ENCODE measurements at places on chromosomes 7 and 10.

GRCh38 chr10:26682931-26683330 is 14.6 kb upstream of the PDSS1 start:
- DNase-seq, result no peak

GRCh38 chr7:122412883-122413282 is 108.3 kb upstream of the FEZF1 start:
- DNase-seq, result no peak

DNA sequence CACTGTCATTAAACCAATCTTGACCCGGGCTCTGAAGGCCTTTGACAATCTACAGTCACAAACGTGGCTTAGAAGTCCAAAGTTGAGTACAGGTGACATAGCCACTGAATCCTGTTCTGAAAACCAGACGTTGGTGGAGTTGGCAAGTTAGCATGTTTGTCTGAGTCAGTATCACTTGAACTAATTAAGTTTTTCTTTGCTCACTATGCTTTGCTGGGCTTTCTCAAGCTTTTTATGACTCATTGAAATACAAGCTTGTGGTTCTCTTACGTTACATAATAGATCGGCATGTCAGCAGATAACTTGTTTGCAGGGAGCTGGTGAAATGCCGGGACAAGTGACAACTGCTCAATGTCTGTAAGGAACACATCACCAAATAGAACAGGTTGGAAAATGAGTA is 53.8 kb downstream of the ARL5B start:
- DNase-seq, result no peak

- no peak for DNase-seq
Observed at GRCh38 chr10:101938305-101939007, 94.9 kb upstream of the KCNIP2 start.

- DNase-seq, result peak; percentile 1
Observed at GRCh38 chr7:28588602-28589001, 176.3 kb downstream of the CREB5 start.

DNA sequence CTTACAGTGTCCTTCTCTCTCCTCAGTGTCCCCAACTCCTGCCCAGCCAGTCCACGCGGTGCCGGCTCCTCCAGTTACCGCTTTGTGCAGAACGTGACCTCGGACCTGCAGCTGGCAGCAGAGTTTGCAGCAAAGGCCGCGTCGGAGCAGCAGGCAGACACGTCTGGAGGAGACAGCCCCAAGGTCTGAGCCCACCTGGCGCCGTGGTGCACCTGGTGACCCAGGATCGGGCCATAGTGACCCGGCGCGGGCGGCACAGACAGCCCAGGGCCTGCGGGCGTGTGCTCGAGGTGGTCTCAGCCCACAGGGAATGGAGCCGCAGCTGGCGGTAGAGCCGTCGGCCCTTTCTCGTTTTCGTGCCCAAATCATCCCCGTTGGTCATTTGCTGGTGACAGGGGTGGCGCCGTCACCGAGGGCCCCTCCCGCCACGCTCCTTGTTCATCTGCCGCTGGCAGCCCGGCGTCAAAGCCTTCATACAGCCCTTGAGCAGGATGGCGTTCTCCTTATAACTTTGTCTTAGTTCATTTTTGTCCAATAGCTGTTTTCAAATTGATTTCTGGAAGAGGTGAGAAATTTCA is 20.9 kb upstream of the AP5Z1 start:
- no peak for DNase-seq

- DNase-seq, result no peak
Observed at GRCh38 chr7:40836218-40836617, 701.4 kb downstream of the SUGCT start.

GRCh38 chr7:70353946-70354335 is 755.7 kb downstream of the AUTS2 start:
- no peak for DNase-seq

- no peak for DNase-seq
Observed at GRCh38 chr7:29859524-29860185, 53.3 kb downstream of the WIPF3 start.

DNA sequence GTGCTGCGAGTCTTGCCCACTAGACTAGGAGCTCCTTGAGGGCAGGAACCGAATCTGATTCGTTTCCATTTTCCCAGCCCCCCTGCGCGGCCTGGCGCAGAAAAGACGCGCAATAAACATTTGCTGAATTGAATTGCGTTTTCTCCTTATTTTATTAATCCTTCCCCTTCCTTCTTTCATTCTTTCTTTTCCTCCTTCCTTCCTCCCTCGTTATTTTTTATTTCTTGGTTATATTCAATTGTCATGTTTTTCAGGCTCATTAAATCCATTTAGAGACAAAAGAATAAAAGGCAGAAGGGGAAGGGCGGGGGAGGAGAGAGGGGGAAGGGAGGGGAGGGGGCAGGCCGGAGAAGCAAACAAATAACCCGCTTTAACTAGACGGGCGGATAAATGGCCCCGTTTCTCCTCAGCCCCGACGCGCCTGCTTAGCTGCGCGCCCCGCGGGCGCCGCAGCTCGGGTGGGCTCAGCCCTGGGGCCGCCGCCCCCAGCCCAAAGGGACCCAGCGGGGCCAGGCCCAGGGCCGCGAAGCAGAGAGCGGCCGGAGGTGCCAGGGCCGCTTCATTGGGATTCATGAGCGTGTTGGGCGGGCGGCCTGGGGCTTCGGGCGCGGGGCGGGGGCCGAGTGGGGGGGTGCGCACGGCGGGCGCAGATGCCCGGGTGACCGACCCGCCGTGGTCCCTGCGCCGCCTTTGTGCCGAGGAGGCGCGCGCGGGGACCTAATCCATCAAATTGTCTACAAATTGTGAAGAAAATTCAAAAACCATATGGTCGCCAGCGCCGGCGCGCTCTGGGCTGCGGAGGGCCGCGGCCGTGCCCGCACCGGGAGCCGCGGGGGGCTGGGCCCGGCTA is 5.0 kb downstream of the LBX1 start:
- DNase-seq, result no peak

- no peak for DNase-seq
Observed at GRCh38 chr10:65033957-65034356, 1512.8 kb downstream of the REEP3 start.

- DNase-seq, result peak; percentile 8
Observed at GRCh38 chr10:132746801-132747625, 38.9 kb downstream of the NKX6-2 start.

GRCh38 chr7:88218836-88219605 is 817 bp downstream of the SRI start:
- no peak for DNase-seq

GRCh38 chr10:124232686-124233545 is 139.5 kb upstream of the CHST15 start:
- DNase-seq, result no peak

DNA sequence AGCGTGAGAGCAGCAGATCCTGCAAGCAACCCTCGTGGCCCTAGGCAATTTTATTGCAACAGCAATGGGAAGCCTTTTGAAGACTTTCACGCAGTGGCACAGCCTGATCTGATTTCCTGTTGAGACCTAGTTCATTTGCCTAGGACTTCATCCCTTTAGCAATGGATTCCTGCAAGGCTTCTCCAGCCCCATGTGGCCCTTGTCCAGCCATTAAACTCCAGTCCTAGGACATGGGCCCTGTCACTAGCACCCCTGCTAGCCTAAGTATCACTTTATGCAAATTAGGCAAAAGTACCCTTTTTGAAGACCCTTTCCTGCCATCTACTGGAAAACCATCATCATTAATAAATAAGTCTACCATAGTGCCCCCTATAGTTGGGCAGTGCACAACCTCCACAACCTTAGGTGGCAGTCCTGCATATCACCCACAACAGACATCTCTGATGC is 379.4 kb downstream of the GALNT17 start:
- DNase-seq, result no peak

Data from cerebellar nuclear complex (tissue), 1 donor.